ENCODE measurements at places on chromosomes 2 and 18.

DNA sequence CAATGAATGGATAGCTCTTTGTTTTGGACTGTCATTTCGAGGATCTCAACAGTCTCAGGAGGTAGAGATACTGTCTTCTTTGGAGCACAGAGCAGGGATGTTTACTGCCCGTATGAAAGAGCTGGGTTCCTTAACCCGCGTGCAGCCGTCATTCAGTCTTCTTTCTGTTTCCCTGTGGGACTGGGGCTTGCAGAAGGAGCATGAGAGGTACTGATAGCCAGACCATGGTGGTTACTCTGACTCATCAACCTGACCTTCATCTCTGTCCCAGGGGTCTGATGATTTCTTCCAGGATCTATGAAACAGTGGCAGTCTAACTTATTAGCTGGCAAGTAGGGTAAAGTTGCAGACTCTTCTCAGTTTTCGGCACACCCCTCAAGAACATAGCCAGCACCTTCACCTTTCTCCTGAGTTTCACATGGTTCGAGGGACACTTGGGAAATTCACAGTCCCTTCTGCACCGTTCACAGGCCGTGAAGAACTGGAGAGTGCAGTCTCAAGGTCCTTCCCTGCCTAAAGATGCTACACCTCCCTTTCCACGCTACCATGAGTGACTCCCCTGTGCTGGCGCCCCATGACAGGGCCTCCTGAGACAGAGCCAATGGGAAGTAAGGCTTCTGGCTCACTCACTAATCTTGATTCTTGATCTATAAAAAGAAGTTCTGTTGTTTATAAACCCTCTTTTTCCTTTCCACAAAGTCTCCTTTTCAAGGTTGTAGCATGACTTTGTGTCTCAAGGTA lies 226.2 kb downstream of the MC4R start:
- no peak for DNase-seq

DNA sequence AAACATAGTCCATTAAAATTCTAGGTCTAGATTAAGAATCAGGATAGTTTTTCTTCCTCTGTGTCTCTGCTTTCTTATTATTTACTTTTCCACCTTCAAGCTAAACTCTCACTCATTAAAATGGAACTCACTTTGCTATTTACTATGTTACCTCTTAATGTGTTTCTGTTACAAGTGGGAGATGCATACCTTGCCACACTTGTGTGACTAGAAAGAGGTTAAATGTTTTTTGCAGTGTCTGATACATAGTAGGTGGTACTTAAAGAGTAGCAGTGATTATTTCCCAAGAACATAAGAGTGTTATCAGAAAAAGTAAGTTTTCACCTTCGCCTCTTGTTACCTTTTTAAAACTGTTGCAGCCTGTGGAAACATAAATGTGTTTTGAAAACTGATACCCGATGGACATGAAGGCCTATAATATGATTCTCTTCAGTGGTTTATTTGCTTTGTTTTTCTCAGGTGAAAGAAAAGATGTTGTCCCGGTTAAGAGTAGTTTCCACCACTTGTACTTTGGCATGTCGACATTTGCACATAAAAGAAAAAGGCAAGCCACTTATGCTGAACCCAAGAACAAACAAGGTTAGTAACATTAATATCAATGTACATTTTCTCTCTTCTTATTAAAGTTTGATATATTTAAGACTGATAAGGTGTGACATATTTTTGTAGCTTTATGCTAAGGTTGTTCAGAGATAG lies 16.6 kb downstream of the ME2 start:
- no peak for DNase-seq

GRCh38 chr2:29628108-29628745 lies 293.2 kb downstream of the ALK start:
- DNase-seq: no peak

GRCh38 chr2:28286678-28287077 lies 106.0 kb upstream of the FOSL2 start:
- no peak for DNase-seq

GRCh38 chr2:182197529-182197928 lies 211.9 kb downstream of the PPP1R1C start:
- DNase-seq: no peak

GRCh38 chr18:2883076-2883735 lies 36.4 kb downstream of the EMILIN2 start:
- DNase-seq: no peak

GRCh38 chr2:241673797-241674725 lies 12.6 kb downstream of the DTYMK start:
- DNase-seq: peak; percentile 76

DNA sequence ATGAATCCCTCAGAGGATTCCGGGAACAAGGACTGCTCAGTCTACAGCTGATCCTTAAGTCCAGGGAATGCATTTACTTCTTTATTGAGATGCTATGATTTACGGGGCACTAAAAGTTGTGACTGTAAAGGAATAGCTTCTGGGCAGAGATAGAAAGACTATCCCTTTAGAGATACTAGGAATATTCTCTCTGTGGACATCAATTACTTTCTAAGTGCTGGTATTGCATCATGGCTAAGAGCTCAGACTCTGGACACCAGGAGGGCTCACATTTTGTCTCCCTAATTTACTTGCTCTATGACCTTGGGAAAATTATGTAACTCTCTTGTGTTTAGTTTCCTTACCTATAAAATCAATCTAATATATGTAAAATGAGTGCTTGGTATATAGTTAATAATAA lies 131.4 kb downstream of the AKAIN1 start:
- no peak for DNase-seq

DNA sequence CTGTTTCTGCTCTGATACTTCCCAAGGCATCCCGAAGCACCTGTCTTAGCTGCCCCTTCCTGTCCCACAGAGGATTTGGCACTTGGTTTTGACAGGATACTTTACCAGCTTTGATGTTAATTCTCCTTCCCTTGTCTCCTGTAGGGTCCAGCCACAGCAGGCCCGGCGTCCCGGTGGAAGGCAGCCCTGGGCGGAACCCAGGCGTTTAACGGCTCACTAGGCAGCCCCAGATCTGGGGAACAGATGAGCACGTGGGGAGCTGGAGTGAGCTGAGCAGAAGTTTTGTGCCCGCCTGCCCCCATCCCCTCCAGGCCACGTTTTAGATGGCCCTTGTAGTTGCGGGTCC lies 11.4 kb downstream of the ANKRD23 start:
- DNase-seq: no peak

DNA sequence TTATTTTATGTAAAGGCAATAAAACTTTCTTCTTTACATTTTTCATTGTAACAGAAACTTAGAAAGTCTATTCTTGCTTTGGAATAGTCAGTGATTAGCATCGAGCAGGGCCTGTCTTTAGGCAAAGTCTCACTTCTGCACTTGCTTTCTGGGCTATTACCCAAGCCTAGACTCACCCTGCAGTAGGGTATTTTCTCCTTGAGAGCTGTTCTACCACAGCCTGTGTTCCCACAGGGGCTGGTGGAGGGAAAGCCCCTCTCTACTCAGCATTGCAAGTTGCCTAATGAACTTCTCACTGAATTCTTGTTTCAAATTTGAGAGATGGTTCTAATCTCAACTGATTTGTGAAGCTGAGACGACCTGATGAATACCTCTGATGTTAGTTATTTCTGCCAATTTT lies 111.7 kb upstream of the KLHL14 start:
- DNase-seq: no peak

GRCh38 chr2:71453404-71454220 lies at the start of gene DYSF:
Gene DYSF, plus strand, starts transcription at chr2:71453561.
- DNase-seq: no peak

- no peak for DNase-seq
These were observed 100.9 kb downstream of the IRS1 start for GRCh38 chr2:226698671-226699070.

DNA sequence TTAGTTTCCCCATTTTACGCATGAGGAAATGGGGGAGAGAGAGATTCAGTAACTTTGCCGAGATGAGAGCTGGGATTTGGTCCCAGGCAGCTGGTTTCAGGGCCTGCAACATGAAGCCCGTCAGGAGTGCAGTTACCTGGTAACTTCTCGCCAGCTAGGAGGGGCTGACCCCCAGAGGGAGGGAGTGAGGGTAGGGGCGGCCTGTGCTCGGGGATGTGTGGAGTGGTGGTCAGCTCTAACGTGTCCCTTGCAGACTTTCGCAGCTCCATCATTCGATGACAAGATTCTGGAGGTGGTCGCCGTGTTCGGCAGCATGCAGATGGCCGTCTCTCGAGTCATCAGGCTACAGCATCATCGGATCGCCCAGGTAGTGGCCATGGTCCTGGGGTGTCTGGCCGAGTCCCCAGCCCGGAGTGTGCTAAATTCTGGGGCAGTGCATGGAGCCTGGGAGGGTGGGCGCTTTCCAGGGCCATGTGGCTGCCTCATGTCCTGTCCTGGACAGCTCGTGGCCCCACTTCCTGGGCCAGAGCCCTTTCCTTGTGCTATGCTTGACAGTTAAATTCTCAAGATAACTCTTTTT lies 103.8 kb downstream of the DGKD start:
- no peak for DNase-seq

DNA sequence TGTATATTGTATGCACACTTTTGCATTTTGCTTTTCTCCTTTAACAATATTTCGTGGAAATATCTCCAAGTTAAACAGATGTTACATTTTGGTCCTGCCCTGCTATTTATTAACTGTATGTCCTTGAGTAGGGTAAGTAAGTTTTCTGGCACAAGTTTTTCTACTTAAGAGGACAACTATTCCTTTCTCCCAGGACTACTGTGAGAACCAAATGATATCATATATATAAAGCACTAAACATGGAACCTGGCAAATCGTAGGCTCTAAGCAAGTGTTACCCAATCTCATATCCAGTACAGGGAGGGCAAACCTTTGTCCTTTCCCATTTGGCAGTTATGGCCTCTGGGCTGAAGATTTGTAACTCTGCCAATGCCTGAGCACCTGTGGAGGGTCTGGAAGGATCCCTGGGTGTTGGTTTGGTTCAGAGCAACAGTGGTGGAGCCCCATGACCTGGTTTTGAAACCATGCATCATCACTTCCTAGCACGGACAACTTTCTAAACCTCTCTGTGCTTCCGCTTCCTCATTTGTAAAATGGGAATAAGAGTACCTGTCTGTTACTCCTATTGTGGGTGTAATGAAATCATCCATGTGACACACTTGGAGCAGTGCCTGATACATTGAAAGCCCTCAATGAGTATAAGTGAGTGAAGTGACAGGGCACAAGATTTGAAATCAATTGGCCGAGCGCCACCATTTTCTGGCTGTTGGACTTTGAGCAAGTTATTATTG lies 28.3 kb upstream of the ICOS start:
- DNase-seq: no peak

- DNase-seq: no peak
These were observed 44.3 kb downstream of the FEZ2 start for GRCh38 chr2:36553683-36554082.

- no peak for DNase-seq
These were observed 336.5 kb downstream of the KCNS3 start for GRCh38 chr2:18214936-18215335.

GRCh38 chr18:67705748-67706147 lies 189.2 kb upstream of the DSEL start:
- DNase-seq: no peak

- no peak for DNase-seq
These were observed 33.5 kb downstream of the PNO1 start for GRCh38 chr2:68190991-68191731.

GRCh38 chr18:49677081-49677480 lies 115.2 kb downstream of the LIPG start:
- no peak for DNase-seq

DNA sequence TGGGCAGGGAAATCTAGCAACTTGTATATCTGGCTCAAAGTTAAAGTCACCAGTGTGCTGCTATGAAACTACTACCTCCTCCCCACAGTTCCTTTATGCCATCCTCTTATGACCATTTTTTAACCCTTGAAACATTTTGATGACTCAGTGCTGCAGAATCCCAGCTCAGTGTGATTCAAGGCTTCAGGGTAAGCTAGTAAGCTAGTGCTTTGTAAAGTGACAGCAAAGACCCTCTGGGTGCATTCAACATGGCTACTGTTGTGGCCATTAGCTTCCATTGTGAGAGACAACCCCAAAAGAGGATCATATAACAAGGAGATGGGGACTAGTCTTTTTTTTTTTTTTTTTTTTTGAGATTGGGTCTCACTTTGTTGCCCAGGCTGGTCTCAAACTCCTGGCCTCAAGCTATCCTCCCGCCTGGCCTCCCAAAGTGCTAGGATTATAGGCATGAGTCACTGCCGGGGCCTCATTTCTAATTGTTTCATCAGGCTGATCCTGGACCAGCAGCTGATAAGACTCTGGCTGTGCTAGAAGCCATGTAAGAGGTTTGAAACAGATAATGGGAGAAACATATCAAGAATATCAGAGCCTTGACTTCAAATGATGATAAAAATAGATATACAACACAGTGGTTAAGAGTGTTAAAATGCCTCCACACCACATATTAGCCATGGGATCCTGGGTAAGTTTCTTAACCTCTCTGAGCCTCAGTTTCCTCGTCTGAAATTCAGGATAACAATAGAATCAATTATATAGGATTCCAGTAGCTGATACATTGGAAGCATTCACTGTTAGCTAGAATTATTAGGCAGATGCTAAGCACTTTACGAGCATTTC lies 65.7 kb upstream of the RTN4 start:
- no peak for DNase-seq

GRCh38 chr18:46321955-46322354 lies 217.8 kb downstream of the HAUS1 start:
- DNase-seq: no peak

DNA sequence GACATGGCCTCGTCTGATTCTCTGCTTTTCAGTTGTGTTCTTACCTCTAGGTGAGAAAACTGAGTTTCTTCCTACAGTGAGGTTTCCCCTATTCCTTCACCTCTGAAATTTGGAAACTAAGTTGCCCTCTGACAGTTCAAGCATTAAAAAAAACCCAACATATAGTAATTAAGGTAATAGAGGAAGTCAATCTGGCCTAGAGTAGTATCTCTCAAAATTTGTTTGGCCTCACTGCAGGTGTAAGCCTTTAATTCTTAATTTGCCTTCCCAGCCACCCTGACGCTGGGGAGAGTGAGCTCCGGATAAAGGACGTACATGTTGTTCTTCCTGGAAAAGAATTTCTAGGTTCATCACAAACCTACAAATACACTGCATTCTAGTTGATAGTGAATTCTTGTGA lies 1.4 kb downstream of the CAD start:
- DNase-seq: no peak

DNA sequence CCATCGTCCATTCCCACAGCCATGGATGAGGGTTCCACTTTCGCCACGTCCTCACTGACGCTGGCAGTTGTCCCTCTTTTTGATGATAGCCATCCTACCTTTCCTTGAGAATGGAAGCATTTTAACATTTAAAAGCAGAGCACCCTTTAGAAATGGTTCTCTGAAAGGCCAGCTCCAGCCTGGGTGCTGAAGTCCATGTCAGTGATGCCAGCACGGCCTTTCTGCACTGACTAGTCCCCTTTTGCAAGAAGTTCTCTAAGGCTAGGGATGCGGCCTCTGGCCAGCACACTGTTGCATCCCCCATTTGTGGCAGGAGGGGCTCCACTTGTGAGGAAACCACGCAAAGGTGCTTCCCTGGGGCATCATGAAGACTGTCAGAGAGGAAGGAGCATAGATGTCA lies 203.5 kb downstream of the MGAT5 start:
- DNase-seq: no peak

DNA sequence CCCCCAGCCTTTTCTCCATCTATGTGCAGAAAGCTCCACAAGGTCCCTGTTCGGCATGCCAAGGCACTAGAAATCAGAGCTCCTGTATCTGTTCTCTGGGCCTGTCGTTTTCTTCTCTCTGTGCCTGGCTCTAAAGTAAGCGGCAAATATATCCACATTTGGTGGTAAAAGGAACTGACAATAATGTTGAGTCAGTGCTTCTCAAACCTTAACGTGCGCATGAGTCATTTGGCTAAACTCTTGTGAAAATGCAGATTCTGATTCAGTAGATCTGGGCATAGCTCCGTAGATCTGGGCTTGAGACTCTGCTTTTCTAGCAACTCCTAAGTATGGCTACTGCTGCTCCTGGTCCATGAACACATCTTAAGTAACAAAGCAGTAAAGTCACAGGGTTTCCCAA lies 16.5 kb upstream of the ACSL3 start:
- no peak for DNase-seq
